ENCODE measurements at places on chromosomes 11 and 22.

GRCh38 chr11:110349138-110349996, 53.0 kb upstream of the RDX start:
- H3K27me3 ChIP-seq = no peaks in the 10 kb centered on the region
- no peaks in the 10 kb centered on the region for H3K36me3 ChIP-seq
- DNase-seq = no peak
- H3K27ac ChIP-seq = peak overlapping the region; percentile 11

- H3K4me1 ChIP-seq = no peaks in the 10 kb centered on the region
- no peak for DNase-seq
- H3K27me3 ChIP-seq = no peaks in the 10 kb centered on the region
- no peak overlapping the region for H3K4me3 ChIP-seq
Measured at GRCh38 chr11:57978686-57979531, 44.8 kb upstream of the OR9Q1 start.

DNA sequence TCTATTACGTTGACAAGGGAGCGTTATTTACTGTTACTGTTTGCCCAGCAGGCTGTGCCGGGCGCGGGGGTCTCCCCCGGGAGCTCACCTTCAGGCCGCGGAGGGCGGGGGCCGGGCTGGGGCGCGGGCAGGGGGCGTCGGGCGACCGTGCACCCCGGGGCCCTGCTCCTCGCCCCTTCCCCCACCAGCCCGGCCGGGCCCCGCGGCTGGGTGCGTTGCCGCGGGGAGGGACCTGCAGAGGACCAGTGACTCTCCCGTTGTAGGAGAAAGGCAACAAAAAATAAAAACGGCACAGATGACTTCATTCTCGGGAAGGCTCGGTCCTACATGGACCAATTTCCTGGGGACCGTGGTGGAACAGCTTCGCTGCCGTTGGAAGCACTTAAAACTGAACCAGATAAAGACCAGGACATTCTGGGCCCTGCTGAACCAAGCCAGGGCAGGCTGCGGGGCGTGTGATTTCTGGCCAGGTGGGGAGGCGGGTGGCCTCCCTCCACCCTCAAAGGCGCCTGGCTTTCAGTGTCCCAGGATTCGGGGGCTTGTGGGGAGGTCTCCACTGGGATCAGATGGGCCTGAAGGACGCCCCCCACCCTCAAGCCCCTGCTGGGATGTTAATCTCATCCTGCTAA, 57.4 kb downstream of the IGLL1 start:
- no peaks in the 10 kb centered on the region for H3K27me3 ChIP-seq
- peak; percentile 38 for DNase-seq
- peak overlapping the region; percentile 80 for H3K27ac ChIP-seq
- no peaks in the 10 kb centered on the region for H3K36me3 ChIP-seq

DNA sequence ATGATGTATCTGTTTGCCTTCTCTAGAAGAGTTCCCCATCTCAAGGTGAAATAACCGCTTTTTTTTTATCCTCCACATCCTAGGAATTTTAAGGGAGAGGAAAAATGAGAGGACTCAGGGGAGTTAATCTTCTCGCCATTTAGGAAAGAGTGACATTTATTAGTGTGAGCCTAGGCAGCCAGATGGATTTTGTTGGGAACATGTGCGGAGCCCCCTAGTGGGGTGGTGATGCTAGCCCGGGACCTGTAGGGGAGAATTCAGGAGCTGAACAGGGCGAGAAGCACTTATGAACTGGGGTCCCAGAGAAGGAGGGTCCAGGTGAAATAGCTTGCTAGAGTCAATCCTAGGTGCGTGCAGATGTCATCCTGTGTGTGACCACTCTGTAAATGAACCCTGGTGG, 10.7 kb downstream of the IL17RA start:
- peaks cover 30% of the 10 kb centered on the region for H3K36me3 ChIP-seq
- no peaks in the 10 kb centered on the region for H3K27me3 ChIP-seq
- no peak overlapping the region for H3K27ac ChIP-seq
- DNase-seq = no peak

- peaks cover 21% of the 10 kb centered on the region for H3K4me1 ChIP-seq
- DNase-seq = peak; percentile 48
- H3K27ac ChIP-seq = peak overlapping the region; percentile 47
- H3K36me3 ChIP-seq = no peaks in the 10 kb centered on the region
- no peak overlapping the region for H3K4me3 ChIP-seq
Measured at GRCh38 chr11:96045622-96046456, 121.9 kb upstream of the MTMR2 start.

DNA sequence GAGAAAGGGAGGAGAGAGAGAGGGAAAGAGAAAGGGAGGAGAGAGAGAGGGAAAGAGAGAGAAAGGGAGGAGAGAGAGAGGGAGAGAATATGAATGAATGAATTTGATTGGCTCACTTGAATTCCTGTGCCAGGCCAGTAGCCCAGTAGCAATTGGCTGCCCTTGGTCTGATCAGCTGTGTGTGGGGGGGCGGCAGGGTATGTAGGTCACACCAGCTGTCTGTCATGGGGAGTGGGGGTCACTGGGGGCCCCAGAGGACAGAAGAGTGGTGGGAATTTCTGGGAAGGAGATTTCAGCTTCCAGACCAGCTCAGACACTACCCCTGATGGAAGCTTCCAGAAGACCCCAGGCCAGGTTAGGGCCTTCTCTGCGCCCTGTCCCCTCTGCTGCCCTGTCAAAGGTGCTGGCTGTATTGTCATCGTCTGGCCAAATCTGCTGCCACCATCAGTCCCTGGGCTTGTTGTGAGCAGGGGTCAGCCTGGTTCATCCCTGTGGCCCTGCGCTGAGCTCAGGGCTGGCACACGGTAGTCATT, 21.1 kb downstream of the MPPED1 start:
- H3K36me3 ChIP-seq = no peaks in the 10 kb centered on the region
- DNase-seq = no peak
- no peak overlapping the region for H3K27ac ChIP-seq
- peaks cover 14% of the 10 kb centered on the region for H3K27me3 ChIP-seq
- no peak overlapping the region for H3K4me3 ChIP-seq
- H3K4me1 ChIP-seq = no peaks in the 10 kb centered on the region
